Effector memory CD8-positive, alpha-beta T cell (primary cell): ENCODE measurements at places on chromosomes 12 and 14.

DNA sequence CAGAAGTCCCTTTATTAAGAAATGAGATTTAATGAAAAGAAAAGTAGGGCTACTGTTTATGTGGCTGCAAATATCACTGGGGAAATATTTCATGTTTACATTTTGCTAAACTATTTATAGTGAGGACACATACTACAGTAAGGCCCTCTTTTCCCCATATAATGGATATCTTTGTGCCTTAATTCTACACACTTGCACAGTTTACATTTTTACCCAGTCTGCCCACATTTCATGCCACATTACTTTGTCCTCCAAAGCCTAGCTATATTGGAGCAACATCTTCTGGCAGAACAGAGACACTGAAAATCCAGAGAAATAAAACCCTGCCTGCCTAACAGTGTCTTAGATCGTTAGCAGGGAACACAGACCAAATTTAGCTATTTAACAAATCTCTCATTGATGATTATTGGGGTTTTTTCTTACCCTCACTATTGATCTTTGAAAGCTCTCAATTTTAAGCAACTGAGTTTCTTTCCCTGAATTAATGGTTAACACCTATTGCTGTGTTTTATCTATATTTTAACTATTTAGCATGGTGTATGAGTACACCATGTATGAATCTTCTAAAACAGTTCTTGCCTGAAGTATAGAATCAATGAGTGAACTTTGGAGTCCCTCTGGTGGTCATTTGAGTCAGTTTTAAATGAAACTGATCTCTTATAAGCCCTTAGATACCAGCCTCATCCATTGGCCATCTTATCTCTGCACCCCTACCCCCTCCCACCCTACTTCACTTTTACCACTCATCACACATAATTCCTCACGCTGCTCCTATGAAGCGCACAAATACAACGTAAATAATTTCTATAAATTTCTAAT is 170.2 kb downstream of the BCAT1 start:
- no peak for DNase-seq

DNA sequence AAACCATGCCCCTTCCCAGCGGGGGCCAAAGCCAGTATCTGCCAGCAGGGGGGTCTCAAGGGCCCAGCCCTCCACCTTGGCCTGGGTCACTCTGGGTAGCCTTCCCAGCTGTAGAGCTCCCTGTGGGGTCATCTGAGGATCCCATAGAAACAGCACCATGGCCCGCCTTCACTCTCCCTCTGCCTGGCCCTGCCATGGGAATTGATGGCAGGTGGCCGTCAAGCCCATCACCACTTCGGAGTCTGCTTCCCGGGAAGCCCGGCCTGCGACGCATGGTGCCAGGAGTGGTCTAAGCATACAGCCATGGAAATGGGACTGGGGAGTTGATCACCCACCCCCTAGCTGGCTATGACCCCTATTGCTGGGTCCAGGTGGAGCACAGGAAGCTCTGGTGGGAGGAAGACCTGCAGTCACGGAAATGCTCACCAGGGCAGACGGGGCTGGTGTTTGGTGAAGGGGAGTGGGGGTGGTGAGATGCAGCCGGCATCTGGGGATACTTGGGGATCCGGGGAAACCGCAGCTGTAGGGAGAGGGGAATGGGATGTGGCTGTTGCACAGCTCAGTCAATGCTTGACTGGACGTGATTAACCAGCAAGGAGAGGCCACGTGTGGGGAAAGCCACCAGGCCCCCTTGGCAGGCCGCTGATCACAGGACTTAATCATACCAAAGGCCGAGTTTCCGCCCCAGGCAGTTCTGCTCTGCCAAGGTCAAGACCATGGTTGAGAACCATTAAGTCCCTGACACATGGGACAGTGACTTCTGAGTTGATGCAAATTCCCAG is 52.2 kb upstream of the DIO3 start:
- DNase-seq = no peak

DNA sequence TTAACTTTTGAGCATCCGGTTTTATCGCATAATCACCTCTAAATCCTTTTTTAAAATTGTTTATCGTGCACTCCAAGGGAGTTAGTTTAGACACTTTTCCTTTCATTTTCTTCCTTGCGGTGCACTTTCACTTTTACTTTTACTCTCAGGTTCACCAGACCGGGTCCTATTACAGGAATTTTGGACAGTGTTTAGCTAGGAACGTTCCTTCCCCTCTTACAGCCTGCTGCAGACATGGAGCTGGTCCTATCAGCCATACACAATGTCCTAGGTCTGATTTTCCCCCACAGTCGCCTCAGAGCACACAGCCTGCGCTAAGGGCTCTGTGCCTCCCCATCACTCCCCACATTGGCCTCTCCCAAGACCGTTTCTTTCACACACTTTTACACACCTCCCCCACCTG is 103.9 kb downstream of the ALG10 start:
- DNase-seq = no peak

- DNase-seq = no peak
These were observed 14.2 kb downstream of the FAIM2 start for GRCh38 chr12:49889361-49890095.

- DNase-seq = no peak
These were observed 127.3 kb downstream of the CNTN1 start for GRCh38 chr12:40819436-40820108.

- no peak for DNase-seq
These were observed 120.7 kb downstream of the PAPOLA start for GRCh38 chr14:96622926-96623325.

GRCh38 chr12:71755146-71755892 is 656 bp downstream of the RAB21 start:
- peak; percentile 61 for DNase-seq

GRCh38 chr12:57782243-57782607 is 362 bp upstream of the TSFM start:
- no peak for DNase-seq

DNA sequence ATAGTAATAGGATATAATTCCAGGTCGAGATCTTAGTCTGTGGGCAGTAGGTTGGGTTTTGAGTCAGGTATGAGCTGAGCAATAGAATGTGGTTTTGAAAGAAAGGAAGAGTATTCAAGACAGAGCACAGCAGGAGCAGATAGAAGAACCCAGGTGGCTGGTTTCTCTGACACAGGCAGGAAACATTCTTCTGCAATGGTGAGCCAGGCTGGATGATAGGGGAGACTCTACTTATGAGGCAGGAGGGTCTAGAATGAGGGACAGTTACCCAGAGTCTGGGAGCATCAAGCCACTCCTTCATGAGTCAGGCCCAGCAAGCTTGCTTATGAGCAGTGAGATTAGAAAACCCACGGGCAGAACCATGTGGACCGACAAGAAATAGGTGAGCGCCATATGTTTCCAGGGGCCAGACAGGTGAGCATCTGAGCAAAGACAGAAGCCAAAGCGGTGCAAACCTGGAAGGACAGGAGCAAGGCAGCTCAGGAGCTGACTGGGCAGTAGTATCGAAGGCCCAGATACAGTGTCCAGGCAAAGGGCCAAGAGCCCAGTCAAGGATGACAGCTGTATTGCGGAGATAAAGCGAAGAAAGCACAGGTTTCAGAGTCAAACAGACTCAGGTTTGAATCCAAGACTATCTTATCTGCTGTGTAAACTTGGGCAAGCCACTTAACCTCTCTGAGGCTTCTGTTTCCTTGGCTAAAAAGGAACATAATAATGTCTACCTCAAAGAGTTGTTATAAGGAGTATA is 22.5 kb upstream of the PCNX1 start:
- DNase-seq = no peak

DNA sequence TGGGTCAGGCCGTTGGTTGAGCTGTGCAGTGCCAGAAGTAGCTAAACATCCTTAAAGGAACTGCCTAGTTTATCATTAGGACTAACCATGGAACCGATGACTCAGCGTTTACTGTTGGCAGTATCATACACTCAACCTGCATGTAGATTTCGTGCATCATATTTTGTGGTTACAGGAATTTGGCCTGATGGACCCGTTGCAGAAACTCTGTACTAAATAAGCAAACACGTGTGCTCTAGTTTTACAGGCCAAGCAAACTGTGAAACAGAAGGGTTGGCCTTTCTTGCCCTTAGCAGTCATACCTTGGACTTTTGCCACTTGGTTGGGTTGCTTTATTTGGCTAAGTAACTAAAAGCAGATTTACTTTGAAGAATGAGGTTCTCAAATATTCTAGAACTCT is 35.6 kb downstream of the DGLUCY start:
- DNase-seq = no peak

- no peak for DNase-seq
These were observed 13.0 kb downstream of the KRT7 start for GRCh38 chr12:52245962-52246569.

DNA sequence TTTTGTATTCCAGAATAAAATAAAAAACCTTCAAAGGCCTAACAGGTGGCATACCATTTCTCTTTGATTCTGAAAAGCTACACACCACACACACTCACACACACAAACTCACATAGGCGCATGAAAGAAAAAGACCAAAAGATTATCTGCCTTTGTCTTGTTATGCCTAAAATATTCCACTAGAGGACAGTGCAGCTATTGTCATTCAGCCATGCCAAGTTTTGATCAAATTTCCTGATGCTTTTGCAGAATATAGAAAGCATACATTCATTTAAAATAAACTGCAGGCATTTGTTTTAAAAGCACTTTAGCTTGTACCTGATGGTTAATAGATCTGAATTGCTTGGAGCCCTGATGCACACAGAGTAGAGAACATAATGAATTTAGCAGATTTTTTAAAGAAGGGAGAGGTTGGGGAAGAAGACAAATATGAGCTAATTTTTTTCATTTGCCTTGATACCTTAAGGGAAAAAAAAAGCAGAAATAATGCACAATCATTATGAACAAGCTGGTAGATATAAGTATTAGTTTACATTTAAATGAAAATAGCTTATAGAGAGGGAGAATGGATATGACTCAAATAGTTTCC is 1766.9 kb upstream of the SEL1L start:
- DNase-seq = no peak

- no peak for DNase-seq
These were observed 12.1 kb downstream of the CNOT2 start for GRCh38 chr12:70255311-70255710.

DNA sequence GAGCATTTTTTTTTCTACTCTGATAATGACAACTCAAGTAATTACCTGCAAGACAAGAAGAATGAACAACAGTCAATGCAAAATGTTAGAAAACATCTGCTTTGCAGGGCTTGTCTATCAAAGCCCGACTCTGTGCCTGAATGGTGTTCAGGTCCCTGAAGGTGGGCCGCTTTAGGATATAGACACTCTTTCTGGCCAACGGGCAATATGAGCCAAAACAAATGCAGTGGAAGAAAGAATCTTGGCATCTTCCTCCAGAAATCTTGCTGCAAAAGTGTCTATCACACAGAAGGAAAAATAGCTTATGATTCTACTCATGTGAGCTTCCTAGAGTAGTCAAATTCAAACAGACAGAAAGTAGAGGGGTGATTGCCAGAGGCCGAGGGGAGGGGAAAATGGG is 32.7 kb downstream of the FOS start:
- DNase-seq = no peak

DNA sequence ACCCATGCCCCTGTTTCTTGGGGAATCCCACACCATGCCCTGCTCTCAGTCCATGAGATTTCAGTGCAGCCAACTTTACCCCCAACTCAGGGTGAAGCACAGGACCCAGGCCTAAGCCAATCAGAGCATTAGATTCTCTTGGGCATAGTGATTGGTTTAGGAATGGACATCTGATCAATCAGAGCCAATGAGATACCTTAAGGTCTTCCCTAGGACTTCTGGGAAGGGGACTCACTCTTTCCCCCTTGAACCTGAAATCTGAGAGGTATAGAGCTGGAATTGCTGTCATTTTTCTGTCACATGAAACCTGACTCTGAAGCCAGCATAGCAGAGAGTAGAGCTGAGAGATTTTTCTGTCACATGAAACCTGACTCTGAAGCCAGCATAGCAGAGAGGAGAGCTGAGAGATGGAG is 127.1 kb downstream of the ZFP36L1 start:
- no peak for DNase-seq
